C1 segment of cervical spinal cord (tissue), 14 donors: ENCODE measurements at places on chromosomes 5 and 9.

DNA sequence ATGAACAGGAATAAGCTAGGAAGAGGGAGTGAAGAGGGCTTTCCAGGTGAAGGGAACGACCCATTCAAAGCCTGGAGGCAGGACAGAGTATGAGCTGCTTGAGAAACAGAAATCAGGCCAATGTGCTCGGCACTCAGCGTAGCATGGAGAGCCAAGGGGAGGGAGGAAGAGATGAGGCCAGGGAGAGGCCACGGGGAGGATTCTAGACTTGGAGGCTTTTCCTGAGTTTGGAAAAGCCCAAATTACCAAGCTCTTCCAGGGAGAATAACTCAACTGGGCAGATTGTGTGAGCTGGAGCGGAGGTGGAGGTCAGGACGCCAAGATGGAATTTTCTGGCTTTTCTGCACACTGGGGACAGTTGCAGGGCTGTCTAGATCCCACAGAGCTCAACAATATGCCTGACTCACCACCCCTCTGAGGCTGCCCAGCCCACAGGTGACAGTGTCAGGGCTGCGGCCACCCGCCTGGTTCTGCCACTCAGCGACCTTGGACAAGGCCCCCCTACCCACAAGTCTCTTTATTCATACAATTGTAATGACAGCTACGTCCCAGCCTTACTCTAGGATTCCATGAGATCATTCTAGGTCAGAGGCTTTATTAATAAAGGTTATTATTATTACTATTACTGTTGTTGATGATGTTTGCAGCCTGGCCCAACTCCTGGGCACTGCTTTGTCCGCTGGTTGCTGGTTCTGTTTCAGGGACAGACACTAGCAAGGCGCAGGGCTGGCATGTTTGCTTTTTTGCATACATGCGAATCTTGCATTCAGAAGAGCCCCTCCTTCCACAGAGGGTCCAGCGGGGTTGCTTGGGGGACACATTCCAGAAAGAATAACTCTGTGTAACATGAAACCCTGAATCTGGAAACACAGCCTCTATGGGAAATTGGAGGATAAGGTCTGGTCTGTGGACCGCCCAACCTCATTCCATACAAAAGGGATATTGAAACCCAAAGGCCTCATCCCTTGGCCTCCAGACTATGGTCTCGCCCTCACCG lies 9.4 kb upstream of the LMX1B start:
- DNase-seq: no peak

DNA sequence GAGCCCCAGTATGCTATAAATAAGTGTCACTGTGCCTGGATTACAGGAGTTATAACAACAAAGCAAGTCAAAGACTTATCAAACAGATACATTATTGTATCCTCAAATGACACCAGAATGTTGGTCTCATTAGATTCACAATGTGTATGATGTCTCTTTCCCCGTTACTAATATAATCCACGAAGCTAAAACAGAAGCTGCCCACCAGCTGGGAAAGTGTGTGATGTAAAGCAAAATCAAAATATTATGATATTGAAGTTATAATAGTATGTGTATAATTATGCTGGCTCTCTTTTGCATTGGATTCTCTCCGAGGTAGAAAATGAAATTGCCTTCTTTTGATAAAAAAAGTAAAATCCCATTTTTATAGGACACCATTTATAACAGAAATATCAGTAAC lies 127.3 kb upstream of the MAN2A1 start:
- DNase-seq: no peak

DNA sequence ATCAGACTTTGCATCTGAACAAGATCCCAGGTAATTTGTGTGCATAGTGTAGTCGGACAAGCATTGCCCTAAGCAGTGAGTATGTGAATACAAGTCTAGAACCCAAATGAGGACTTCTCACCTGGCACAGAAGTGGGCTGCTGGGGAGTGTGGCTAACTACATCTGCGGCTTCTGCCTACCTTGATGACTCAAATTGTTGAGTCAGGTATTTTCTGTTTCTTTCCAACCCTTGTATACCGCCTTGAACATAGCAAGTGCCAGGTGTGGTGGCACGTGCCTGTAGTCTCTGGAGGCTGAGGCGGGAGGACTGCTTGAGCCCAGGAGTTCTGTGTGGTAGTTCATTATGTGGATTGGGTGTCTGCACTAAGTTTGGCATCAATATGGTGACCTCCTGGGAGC lies 7.9 kb upstream of the JADE2 start:
- no peak for DNase-seq

DNA sequence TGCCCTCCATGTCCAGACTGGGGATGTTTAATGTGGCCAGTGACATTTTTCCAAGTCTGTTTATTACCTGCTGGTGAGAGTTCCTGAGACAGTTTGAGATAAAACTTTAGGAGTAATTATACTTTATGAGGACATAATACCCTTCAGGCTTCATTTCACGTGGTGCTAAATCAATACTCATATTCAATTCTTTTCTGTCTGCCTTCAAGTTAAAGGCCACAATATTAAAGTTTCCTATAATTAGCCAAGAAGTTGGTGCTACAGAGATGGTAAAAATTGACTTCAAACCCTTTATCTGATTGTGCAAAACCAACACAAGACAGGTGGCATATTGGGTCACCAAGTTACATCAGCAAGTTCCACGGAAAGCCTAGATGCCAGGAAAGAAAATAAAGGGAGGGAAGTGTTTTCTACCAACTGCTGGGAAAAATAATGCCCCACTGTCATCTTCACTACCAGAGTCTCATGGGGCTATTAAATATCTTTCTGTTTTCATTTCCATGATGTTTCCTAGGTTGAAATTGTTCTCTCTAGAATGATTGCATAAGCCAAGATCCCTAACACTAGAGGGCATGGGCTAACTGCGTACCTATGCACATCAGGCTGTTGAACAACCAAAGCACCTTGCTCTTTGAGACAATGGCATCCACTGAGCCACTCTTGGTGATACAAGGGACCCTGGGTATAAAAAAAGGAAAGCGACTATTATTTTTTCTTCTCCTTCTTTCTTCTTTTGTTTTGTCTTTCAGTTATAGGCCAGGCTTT lies 68.7 kb downstream of the INSYN2B start:
- no peak for DNase-seq

DNA sequence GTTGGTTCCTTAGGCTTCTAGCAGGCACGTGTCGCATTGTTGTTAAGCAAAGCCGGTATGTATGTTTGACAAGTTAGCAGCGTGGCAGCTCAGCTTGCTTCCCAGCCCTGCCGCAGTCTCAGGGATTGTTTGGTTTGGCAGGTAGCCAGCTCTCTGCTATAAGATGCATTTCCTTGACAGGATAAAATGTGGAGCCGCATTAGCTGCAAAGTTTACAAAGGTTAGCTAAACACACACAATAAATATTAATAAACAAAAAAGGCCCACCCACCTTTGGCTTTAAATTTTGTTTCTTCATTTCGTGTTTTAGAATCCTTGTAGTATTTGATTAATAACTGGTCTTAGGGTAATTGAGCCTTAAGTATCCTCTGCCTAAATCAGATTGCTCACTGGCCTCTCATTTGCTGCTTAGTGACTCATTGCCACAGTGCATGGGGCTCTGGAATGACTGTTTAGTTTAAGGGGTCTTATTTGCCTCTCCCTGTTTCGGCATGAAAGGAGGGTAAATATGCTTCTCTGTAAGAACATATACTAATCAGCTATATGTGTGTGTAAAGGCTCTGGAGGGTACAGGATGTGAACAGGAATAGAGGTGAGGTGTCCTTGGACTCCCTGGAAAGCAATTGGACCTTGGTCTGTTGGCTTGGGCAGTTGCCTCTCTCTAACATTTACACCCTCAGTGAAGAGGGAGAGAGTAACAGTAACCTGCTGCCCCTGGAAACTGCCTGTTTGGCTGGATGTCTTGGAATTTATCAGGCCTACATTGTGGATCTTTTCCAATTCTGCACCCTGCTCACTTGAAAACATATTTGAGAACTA lies 122.0 kb downstream of the GDNF start:
- no peak for DNase-seq

DNA sequence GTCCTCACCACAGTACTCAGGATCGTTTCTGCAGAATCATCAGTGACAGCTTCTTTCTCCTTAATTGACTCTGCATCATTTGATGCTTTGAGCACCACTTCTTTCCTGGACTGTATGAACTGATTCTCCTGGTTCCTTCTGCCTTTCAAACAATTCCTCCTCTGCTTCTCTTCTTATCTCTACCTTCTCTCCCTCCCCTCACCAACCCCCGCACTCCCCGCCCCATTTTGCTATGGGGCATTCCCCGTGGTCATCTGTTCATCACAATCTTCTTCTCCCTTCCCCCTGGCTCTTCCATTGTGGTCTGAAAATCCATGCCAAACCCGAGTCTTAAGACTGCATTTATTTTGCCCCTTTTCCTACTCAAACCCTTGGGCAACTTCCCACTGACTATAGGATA lies 57.9 kb downstream of the FAM78A start:
- DNase-seq: no peak

GRCh38 chr5:116409591-116410296 lies 164.9 kb downstream of the SEMA6A start:
- DNase-seq: no peak

- no peak for DNase-seq
These were observed 626.6 kb upstream of the SGCD start for GRCh38 chr5:155700333-155700732.

DNA sequence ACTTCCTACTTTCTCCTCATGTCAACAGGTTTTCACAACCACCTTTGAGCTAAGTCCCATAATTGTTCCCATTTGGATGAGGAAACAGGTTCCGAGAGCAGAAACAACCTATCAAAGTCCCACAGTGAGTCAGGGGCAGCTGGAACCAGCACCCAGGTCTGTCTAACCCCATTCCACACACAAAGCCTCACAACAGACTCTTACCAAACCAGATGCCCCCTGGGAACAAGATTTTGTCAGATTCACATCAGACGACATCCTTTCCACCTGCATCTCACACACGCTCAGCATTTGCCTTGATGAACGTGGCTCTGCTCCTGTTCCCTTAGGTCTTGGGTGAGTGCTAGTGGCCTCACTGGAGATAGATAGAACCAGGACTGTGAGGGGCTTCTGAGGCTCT lies 17.0 kb downstream of the SWI5 start:
- no peak for DNase-seq

- DNase-seq: no peak
These were observed 28.0 kb downstream of the TLE1 start for GRCh38 chr9:81661339-81661738.

DNA sequence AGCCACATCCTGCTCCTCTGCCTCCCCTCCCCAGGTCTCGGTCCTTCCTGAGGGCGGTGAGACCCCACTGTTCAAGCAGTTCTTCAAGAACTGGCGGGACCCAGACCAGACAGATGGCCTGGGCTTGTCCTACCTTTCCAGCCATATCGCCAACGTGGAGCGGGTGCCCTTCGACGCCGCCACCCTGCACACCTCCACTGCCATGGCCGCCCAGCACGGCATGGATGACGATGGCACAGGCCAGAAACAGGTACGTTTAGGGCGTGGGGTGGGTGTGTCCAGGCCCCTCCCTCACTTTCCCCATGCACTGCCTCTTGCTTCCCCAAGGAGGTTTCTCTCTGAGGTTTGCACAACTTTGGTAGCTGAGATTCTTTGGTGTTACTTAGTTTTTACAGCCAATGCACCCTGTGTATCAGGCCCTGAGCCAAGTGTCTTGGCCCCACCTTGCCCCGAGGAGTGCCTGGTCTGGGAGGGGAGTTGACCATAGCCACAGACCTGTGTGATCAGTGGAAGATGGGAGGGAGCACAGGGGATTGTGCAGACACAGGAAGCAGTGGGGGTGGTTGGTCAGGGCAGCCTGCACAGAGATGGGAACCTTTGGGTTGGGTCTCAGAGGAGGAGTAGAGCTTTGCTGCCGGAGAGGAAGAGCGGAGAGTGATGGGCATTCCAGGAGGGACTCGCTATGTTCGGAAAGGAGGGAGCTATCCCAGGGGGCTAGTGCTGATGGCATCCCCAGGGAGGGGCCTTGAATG lies 50.8 kb downstream of the GSN start:
- no peak for DNase-seq

- no peak for DNase-seq
These were observed 68.7 kb upstream of the UNC5A start for GRCh38 chr5:176741561-176742211.
